ENCODE measurements at places on chromosomes 2 and 18.

GRCh38 chr2:16115291-16115690 lies 174.9 kb downstream of the MYCN start:
- no peak for DNase-seq

- peak; percentile 27 for DNase-seq
These were observed 9.4 kb downstream of the CHST10 start for GRCh38 chr2:100408104-100408503.

- no peak for DNase-seq
These were observed 37.6 kb downstream of the DTNB start for GRCh38 chr2:25635797-25636196.

DNA sequence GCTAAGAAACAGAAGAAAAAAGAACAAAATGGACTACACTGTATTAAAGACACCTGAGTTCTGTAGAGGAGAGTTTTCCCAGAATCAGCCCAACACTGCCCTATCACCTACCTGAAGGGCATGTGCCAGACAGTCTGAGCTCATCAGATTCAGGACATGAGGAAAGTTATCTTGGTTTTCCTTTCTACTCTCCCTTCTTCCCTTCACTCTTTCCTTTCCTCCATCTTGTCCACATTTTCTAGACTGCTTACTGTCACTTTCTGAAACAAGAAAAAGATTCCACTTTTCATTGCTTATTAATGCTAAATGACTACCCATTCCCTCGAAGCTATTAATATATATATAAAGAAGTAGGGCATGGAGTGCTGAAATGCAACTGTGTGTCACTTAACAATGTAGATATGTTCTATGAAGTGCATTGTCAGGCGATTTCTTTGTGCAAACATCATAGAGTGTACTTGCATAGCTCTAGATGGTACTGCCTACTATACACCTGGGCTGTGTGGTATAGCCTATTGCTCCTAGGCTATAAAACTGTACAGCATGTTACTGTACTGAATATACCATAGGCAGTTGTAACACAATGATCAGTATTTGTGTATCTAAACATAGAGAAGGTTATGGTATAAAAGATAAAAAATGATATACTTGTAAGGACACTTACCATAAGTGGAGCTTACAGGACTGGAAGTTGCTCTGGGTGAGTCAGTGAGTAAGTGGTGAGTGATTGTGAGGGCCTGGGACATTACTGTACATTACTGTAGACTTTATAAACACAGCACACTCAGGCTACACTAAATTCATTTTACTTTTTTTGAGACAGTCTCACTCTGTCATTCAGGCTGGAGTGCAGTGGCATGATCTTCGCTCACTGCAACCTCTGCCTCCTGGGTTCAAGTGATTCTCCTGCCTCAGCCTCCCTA lies 145.5 kb upstream of the ITGA6 start:
- no peak for DNase-seq

GRCh38 chr2:78411303-78411702 lies 614.2 kb upstream of the REG3G start:
- DNase-seq: no peak

- DNase-seq: no peak
These were observed 135.0 kb downstream of the SMAD7 start for GRCh38 chr18:48815581-48816324.

GRCh38 chr2:24809316-24810007 lies 16.2 kb downstream of the CENPO start:
- DNase-seq: no peak
